ENCODE measurements at places on chromosomes 2 and 18.
A peak's percentile ranks its signal among the peaks of the same experiment; 100 is the strongest.

GRCh38 chr2:179124282-179124681 lies 74.3 kb upstream of the CCDC141 start:
- no peak for DNase-seq

DNA sequence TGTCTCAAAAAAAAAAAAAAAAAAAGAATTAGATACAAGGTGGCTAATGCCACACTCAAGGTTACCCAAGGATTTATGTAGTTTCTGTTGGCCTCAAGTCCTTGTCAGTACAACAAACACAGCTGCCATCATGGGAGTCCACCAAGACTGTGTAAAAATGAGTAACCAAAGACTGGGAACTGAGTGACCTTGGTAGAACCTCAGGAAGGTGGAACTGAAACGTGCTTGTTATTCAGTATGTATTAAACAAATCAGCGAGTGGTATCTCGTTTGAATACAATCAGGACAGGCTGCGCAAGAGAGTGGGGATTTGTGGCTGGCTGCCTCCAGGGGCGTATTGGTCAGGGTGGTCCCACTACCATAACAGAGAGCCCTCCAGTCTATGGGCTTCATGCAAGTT lies 1.6 kb upstream of the SFTPB start:
- no peak for DNase-seq

GRCh38 chr18:58132595-58133261 lies 88.7 kb downstream of the NEDD4L start:
- DNase-seq, result no peak

DNA sequence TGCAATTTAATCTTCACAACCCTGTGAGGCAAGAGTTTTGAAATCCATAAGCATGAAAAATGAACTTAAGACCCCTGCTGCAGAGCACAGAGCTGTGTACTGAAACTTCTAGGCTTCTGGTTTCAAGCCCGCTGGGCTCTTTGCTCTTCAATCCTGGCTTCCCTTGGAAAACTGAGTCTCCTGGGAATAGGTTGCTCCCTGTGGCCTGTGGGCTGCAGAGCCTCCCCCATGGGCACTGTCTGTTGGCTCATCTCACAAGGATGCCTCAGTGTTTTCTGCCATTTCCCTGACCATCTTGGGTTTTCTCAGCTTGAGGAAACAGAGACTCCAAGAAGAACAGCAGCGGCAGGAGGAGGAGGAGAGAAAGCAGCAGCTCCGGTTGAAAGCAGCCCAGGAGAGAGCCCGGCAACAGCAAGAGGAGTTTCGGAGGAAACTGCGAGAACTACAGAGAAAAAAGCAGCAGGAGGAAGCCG lies 44.5 kb downstream of the SUMO1 start:
- DNase-seq, result no peak

DNA sequence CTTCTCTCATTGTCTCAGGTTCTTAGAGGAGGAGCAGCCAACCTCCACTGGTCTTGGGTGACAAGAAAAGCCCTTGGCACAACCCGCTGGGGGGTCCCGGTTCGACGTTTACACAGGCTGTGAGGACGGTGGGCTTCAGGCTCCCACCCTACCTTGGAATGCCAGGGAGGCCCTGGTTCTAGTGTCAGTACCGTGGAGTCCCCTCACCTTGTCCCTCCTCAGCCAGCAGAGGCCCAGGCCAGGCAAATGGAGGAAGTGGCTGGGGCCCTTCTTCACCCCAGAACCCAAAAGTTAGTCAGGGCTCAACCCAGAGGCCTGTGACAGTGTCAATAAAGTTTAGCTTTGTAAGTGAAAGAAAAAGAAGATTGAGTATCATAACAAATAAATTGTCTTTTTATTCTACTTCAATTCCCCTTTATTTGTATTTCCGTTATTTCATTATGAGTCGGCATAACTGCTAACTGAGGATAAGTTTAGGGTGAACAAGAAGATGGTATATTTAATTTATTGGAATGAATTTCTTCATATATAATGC lies 62.6 kb upstream of the ZSWIM2 start:
- no peak for DNase-seq

DNA sequence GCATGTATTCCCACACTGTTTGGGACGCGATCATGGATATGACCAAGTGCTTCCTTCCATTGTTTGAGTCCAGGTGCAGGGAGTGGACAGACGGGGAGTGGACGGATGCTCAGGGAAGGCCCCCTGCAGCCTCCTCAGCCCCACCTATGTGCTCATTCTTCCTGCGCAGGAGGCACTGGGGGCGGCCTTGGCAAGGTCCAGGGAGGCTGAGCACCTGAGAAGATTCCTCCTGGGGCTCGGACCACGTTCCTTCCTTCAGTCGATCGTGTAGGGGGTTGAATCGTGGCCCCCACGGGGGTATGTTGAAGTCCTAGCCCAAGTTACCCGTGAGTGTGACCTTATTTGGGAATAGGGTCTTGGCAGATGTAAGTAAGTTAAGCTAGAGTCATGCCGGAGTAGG lies 60.4 kb downstream of the ASB1 start:
- no peak for DNase-seq

DNA sequence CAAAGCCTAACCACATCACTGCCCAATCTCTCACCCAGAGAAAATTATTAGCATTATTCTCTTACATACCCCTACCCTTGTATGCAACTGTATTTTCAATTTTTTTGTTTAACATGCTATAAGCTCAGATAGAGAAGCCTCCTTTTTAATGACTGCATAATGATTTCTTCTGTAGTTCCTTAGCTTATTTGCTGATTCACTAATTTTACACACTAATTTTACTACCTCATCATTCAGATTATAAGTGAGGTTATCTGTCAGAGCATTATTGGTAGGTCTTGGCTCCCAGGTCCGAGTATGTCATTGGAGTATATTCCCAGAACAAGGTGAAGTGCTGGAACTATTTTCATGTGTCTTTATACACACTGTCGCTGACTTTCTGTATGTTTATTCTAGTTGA lies 45.4 kb downstream of the RHBDD1 start:
- no peak for DNase-seq

DNA sequence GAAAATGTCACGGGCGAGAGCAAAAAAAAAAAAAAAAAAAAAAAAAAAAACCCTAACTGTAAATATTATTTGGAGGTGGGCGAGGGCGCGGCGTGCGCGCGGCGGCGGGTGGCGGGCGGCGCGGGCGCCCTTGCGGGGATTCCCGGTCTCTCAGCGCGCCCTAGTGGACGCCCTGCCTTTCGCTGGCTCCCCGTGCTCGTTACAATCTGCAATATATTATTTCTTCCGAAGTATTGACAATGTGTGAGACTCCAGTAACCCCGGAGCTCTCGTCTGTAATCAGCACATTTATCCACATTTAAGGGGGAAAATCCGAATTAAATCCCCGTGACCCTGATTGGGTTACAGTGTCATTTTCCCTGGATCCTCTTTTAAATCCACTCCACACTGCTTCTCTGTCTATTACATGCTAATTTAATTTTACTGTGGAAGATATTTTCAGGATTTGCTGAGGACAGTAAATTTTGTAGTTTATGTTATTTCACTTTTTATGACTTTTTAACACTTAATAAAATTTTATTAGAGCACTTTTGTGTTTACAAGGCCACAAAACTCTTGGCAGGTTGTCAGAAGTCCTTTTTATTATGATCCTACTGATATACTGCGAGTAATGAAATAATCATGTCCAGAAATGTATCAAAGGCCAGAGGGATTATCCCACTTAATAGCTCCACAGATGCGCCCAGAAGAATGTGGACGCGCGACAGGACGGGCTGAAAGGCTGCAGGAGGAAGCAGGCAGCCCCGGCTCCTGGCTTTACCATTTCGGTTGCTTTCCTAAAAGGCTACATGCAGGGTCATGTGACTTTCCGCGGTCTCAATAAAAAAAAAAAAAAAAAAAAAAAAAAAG lies 369.1 kb downstream of the MTX2 start:
- DNase-seq, result peak; percentile 67

DNA sequence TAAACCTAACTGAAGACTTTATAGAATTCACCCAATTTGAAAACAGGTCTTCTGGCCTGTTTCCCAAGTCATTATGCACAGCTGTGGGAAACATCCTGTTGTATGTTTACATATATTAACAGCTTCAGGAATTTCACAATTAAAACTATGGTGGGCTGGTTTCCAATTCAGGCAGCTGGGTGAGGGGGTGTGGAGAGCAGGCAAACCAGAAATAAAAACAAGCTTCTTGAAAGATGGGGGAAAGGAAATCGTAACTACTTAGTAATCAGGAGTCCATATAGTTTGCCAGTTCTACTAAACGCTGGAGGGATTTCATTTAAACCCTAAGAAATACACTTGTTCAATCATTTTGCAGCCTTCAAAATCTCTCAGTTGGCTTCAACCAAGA lies 22.8 kb downstream of the ATP8B1 start:
- no peak for DNase-seq

- DNase-seq, result no peak
These were observed 38.6 kb downstream of the CYP1B1 start for GRCh38 chr2:38037325-38037724.

DNA sequence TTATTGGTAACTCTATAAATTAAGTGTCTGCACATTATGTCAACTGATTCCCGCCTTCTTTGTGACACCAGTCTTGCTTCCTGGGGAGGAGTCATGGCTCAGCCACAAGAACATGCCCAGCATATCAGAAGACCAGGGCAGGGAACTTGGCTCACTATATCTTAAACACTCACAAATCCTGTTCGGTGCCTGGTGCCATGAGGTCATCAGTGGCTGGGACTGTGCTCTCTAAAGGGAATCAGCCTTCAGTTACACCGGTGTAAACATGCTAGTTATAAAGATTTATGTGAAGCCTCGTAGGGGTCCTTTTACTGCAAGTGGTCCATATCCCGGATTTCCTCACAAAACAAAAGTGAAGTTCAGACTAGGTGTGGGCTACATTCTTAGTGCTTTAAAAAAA lies 73.1 kb upstream of the ZNF521 start:
- DNase-seq, result peak; percentile 30

- no peak for DNase-seq
These were observed 1.0 kb upstream of the ESPNL start for GRCh38 chr2:238098901-238099713.

DNA sequence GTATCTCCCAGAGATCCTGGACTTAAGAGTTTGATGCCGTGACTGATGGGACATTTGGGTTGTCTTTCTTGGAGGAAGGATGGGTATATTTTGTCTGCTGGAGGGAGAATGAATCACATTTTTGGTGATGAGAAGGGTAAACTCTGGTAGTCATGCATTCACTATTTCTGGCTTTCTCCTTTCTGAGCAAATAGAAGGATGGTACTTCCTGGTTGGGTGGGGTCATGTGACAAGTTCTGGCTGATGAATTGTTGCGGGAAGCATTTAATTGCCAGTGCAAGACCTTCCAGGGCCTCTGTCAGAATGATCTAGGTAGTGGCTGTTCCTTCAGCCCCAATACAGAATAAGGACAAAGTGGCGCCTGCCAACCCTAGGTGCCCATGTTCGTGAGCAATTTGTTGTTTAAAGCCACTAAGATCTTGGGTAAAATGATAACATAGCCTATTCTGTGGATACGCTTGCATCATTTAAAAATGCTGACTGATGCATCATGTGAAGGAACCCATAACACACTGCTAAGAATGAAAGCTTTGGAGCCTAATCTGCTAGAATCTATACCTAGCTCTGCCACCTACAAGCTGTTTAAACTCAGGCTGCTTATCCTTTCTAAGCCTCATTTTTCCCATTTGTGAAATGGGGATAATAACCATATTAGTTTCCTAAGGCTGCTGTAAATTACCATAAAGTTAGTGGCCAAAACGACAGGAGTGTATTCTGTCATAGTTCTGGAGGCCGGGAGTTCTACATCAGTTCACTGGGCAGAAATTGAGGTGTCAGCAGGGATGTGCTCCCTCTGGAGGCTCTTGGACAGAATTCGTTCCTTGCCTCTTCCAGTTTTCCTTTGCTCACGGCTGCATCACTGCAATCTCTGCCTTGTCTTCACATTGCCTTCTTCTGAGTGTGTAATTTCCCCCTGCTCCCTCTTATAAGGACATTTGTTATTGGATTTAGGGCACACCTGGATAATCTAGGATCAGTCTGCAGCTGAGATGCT lies 281.3 kb downstream of the AGPS start:
- no peak for DNase-seq

DNA sequence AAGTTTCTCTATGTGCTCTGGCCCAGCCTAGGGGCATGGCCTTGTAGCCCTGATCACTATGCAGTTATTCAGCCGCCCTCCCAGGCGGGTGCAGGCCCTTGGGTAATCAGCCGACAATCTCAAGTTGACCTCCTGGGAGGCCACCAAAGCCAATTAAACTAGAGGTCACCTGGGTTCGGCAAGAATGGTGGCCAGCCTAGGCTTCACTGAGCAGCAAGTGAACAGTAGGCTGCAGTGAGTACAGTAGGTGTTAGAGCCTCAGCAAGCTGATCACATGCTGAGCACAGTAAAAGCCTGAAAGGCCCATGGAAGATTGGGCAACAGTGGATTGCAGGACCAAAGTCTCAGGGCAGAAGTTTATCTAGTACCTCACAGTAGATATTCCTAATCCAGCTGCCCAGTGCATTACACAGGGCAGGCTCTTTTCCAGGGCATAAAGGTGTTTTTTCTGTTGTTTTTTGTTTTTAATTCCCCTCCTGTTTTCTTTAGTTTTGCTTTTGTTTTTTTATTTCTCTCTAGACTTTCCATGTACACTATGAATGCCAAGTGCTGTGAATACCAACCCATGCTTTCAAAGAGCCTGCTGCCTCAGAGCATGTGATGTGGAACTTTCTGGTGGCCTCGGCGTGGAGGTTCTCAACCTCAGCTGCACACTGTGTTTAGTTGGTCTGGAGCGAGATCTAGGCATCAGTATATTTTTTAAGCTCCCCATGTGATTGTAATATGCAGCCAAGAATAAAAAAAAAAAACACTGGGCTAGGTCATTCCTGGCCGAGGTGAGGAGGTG lies 55.9 kb upstream of the ATL2 start:
- no peak for DNase-seq

DNA sequence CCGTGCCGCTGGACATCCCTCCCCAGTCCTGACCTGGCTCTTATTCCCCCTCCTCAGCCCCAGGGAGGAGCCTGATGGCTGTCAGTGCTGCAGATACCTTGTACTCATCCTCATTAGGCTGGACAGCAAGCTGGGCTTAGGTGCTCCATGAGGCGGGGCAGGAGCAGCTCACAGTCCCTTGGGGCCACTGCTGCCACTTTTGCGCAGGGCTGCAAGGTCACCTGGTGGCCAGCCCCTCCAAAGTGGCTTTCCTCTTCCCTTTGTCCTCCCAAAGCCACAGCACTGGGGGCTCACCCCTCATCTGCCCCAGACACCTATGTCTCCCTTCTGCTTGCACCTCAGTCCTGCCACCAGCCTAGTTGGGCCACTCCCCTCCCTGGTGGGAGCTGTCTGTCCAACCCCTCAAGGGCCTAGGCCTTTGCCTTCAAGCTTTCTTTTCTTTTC lies 60.8 kb downstream of the FAM168B start:
- DNase-seq, result no peak

DNA sequence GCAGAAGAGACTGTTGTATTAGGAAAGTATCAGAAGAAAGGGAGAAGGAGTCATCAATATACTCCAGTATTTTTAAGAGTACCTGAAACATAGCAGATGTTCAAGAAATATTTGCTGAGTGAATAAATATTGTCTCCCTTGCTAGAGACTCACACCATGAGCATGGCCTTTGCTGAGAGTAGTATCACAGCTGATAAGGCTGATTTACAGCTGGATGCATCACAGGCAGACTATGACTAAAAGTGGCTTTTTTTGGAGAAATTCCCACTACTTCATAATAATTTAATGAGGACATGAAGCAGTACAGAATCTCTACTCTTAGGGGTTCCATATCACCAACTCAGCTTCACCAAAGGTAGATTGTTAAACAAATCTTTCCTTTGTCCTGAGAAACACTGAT lies 373.3 kb downstream of the RBM43 start:
- DNase-seq, result no peak

- DNase-seq, result no peak
These were observed 695.9 kb upstream of the LRRTM4 start for GRCh38 chr2:78218066-78218465.
